ENCODE measurements at places on chromosomes 1 and 21.

DNA sequence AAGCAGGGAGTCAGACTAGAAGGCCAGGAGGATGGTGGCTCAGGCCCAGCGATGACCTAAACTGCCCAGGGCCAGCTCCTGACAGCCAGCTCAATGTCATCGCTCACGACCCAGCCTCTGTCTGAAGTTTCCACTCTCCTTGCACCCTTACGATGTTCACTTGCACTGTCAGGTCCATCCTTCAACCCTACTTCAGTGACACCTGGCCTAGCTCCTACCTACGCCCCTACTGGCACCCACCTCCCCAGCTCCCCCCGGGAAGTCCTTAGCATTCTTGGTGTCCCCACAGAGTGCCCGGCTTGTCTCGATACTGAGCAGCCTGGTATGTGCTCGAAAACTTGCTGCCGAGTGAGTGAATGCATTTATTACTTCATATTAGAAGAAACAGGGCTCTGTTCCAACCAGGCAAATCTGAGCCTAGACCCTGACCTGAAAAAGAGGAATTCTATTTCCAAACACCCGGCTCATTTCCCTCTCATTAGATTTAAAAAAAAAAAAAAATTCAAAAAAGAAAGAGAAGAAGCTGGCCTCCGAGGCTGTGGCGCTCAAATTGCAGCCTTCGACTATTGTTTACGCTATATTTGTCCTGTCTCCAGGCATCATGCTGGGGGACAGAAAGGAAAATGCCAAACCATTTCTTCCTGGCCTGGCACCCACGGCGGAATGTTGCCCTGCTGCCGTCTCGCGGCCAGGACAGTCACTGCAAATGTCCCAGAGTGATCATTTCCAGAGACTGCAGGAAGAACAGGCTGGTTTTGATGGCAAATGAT, 29.8 kb upstream of the LRRC38 start:
- DNase-seq = no peak

GRCh38 chr1:183569141-183569540, 21.1 kb downstream of the NCF2 start:
- DNase-seq = no peak

- no peak for DNase-seq
These were observed 411.8 kb upstream of the PTBP2 start for GRCh38 chr1:96309783-96310182.

GRCh38 chr1:222234351-222234750, 313.6 kb downstream of the HHIPL2 start:
- no peak for DNase-seq

- DNase-seq = no peak
These were observed 74.0 kb upstream of the GPR88 start for GRCh38 chr1:100463791-100464424.

- no peak for DNase-seq
These were observed 142.6 kb upstream of the GJB5 start for GRCh38 chr1:34612091-34612827.

GRCh38 chr1:166977951-166978350, 2.6 kb upstream of the ILDR2 start:
- no peak for DNase-seq

- DNase-seq = no peak
These were observed 126.1 kb downstream of the ACBD6 start for GRCh38 chr1:180376253-180376652.

DNA sequence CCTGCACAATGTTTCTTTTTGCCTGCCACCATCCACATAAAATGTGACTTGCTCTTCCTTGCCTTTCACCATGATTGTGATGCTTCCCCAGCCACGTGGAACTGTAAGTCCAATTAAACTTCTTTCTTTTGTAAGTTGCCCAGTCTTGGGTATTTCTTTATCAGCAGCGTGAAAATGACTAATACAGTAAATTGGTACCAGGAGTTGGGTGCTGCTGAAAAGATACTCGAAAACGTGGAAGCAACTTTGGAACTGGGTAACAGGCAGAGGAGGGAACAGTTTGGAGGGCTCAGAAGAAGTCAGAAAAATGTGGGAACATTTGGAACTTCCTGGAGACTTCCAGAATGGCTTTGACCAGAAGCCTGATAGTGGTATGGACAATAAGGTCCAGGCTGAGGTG, 425.3 kb downstream of the GPATCH2 start:
- no peak for DNase-seq

- no peak for DNase-seq
These were observed 29.9 kb downstream of the TMCO1 start for GRCh38 chr1:165738794-165739193.

- DNase-seq = peak; percentile 32
These were observed at the start of gene PADI2 for GRCh38 chr1:17119076-17119772. Gene PADI2 (minus strand): TSS chr1:17119451. CDS start chr1:17119371, 80 bp downstream.

- DNase-seq = peak; percentile 48
These were observed at the start of gene BATF3 for GRCh38 chr1:212699625-212700222. Gene BATF3 (minus strand): TSS chr1:212699840. CDS start chr1:212699762, 78 bp downstream.

GRCh38 chr1:44501047-44501890, 96.2 kb downstream of the RNF220 start:
- DNase-seq = no peak

DNA sequence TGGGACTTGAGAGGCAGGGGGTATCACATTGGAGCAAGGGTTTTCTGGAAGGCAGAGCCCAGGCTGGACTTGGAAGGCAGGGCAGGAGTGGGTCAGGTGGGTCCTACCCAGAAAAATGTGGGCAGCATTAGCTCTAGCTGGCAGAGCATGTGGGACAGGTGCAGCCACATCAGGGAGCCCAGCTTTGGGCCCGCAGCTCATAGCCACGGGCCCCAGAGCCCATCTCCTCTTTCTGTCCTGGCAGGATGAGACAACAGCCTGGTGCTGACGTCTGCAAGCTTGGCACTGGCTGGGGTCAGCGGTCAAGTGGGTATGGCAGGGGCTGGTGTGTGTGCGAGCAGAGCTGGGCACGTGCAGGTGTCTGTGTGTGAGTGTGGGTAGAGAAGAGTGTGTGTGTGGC, 154.7 kb downstream of the GRIK3 start:
- DNase-seq = no peak

DNA sequence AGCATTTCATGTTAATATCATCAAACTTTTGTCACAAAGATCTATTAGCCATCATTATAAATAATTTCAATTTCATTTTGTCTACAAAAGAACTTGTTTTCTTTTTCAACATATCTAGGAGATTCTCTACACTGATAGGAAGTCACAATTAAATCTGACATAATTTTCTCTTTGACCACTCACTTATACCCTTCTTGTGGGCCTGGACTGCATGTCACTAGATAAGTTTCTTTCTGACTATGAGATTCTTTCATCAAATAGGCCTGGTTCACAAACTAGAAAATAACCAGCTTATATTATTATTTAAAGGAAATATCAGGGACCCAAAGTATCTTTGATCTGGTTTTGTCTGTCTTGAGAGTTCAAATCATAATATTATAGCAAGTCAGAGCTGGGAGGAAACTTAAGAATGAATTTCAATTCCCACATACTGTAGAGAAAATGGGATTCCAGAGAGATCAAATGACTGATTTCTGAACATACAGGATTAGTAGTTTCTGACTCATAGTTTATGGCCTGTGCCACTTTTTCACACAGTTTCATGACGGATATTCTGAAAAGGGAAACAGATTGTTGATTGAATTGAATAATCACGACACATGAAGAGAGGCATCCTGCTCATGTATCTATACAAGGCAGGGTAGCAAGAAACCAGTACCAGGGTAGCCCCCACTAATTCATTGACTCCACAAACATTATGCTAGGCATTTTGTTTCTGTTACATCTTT, 355.8 kb downstream of the GPATCH2 start:
- DNase-seq = no peak

GRCh38 chr1:189708674-189709073, 769.0 kb downstream of the BRINP3 start:
- DNase-seq = no peak

DNA sequence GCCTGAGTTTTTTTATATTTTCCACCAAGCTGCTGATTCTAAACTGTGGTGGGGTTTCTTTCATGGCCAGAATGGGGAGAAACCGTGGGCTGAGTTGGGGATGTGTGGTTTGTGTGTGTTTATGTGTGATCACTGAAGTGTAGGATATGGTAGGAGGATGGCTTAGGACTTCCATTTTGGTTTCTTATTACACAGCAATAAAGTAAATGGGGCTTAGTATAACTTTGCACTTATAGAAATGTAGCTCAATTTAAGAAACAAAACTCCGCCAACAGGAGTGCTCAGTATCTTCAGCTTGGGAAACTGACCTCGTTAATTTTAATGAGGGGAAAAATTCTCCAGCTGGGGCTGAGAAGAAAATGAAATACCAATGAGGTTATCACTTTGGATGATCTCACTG, 77.8 kb downstream of the PBX1 start:
- DNase-seq = no peak

- no peak for DNase-seq
These were observed at the start of gene AGRN for GRCh38 chr1:1020000-1020404. Gene AGRN (plus strand): TSS chr1:1020120. CDS start chr1:1020173, 53 bp downstream.

- no peak for DNase-seq
These were observed 303.4 kb upstream of the PRMT6 start for GRCh38 chr1:106753066-106753465.

DNA sequence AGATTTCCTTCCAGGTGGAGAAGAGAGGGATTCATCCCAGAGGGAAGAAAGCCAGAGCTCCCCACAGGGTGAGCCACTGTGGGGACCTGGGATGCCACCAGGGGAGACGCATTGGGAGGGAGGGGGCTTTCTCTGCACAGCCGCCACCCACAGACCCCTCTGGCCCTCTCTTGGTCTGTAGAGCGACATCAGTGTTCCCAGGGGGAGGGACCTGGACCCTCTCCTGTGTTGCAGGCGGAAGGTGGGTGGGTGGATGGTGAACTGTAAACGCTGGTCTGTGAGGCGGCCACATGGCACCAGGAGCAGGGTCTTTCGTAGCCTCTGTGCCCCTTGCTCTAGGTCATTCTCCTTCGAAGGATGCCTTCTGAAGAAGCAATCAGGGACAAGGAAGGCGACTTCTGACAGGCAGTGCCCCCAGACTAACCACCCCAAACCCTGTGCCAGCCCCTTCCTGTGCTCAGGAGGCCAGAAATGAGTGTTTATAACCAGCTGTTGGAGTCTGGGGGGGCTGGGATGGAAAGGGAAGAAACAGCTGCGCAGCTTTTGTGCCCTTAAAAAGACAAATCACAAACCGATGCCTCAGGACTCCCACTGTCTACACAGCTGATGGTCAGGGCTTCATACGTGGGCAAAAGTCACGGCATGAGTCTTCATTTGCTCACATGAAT, 121.4 kb upstream of the ZBTB40 start:
- DNase-seq = no peak

- no peak for DNase-seq
These were observed 81.2 kb downstream of the GALNT2 start for GRCh38 chr1:230148126-230148652.

DNA sequence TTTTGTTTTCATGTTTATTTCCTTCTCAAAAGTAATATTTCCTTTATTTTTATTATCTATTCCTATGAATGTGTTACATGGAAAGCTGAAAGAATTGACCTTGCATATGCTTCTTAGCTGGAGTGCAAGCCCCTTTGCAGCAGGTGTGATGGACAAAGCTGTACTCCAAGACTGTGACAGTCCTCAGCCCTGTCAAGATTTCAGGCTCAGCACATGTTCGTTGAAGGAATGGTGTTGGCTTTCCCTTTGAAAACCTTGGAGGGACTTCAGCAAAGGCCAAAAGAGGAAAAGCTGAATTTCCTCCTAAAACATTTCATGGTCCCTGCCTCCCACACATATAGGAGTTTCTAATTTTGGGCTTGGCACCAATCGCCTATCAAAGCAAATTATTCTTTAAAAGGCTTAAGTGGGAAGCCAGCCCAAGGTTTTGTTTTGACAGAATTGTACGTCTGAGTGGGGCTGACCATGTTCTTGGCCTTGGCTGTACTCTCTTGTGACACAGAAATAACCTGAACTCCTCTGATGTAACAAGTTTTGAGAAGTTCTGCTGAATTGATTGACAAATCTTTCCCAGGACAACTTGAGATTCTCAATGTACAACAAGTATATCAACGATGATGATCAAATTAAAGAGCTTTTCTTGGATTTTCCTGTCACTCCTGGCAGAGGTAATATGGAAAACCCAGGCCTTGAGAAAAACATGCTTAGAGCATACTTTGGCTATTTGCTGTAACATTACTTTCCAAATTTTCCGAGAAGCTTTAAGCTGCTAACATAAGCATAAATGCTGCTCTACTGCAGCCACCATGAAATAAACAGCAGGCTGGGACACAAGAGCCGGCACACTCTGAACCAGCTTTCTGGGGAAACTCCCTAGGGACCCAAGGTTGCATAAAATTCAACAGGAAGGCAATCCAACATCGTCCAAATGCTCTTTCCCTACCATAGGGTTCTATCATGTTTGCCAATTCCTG, 135.7 kb upstream of the ZNF648 start:
- no peak for DNase-seq
